ENCODE measurements at places on chromosomes 2 and 18.

GRCh38 chr18:50737127-50737526 is 82.7 kb downstream of the MRO start:
- DNase-seq: no peak

DNA sequence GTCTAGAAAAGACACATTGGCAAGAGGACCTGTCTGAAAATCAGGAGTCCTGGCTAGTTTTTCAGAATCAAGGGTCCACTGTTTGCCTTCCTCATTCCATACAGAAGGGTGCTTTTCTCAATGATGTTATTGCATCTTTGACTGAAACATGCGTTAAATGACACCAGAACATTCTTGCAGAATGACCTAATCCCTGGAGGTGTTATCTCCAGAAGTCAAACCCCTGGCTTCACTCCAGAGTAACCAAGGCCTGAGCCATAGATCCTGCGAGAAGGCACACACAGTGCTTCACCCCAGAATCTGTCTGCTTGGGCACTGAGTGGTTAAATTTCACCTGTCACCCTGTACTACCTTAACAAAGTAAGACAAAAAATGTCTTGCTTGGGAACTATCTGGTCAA is 1055.2 kb upstream of the FANCL start:
- no peak for DNase-seq

DNA sequence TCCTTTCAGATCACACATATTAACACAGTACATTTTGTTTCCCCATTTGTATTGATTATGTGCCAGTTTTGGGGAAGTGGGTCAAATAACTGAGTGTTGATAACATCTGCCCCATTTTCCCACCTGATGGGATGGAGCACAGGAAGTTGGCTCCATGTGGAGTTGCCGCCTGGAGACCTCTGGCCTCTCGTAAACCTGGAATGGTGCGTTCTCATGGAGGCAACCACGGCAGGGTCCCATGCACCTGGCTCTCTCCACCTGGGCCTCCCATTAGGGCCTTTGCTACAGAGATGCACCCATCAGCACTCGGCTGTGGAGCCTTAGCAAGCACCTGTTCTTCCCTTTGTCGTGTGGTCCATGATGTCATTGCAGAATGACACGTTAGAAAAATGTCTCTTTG is 130.6 kb downstream of the MBP start:
- DNase-seq: no peak

GRCh38 chr2:176652300-176653182 is 383.3 kb downstream of the MTX2 start:
- DNase-seq: no peak

DNA sequence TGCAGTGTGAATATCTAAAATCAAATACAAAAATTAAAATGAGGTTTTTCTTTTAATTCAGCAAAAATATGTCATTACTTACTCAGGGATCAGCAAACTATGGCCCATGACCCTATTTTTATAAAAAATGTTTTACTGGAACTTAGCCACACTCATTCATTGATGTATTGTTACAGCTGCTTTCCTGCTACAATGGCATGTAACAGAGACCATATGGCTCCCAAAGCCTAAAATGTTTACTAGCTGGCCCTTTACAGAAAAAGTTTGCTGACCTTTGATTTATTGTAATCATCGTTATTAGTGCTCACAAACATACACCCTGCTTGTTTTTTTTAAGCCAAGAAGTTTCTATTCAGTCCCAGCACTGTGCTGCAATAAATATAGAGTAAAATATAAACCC is 120.3 kb downstream of the PLA2R1 start:
- DNase-seq: no peak

DNA sequence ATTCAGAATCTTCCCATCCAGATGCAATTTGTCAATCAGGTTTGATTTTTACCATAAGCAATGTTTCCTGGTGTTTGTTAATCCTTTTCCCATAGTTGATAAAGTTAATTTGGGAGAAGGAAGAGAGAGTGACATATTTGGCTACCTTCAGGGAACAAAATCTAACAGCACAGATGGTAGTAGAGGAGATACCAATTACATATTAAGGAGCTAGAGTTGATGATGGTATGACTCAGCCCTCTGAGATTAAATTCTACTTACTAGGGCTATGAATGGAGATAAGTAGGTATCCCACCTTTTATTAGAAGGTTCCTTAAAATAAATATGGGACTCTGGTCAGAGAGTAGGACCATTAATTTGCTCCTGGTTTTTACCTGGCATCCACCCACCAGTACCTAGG is 139.7 kb downstream of the EHBP1 start:
- DNase-seq: no peak

GRCh38 chr2:230124757-230125431 is 56.2 kb upstream of the SLC16A14 start:
- no peak for DNase-seq

DNA sequence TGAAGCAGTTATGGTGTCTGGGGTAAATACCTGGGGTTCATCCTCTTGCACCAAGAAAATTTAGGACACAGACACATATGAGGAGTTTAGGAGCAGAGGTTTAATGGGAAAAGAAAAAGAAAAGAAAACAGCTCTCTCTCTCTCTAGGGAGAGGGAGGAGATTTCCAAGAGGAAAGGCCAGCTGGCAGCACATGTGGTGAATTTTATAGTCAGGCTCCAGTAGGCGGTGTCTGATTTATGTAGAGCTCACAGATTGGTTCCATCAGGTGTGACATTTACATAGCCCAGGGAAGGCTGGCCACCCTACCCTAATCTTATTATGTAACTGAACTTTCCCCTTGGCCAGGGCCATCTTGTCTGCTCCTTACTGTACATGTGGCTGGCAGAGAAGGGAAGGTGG is 297.5 kb upstream of the RGPD4 start:
- peak; percentile 74 for DNase-seq

DNA sequence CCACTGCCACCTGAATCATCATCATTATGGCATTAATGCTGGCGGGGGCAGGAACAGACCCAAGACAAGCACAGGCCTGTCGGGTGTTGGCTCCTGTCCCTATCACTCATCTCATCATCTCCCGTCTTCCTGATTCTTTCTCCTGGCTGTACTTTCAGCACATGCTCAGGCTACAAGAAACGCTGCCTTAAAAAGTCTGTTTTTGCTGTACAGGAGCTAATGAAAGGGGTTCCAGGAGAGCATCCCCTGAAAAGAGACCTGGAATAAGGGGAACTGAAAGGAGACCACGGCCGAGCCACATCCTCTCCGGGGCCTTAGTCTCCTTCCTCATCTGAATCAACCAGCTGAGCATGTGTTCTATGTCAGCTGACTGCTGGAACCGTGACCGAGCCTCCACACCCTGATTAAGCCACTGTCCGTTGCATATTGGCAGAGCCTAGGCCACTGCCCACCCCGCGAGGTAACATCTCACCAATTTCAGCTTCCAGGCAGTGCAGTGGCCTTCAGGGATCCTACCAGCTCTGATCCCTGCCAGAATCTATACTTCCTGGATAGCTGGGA is 62.6 kb downstream of the DNMT3A start:
- no peak for DNase-seq

- no peak for DNase-seq
Measured at GRCh38 chr2:54984476-54984875, 65.8 kb downstream of the RTN4 start.

GRCh38 chr2:226560325-226560724 is 239.3 kb downstream of the IRS1 start:
- DNase-seq: no peak

DNA sequence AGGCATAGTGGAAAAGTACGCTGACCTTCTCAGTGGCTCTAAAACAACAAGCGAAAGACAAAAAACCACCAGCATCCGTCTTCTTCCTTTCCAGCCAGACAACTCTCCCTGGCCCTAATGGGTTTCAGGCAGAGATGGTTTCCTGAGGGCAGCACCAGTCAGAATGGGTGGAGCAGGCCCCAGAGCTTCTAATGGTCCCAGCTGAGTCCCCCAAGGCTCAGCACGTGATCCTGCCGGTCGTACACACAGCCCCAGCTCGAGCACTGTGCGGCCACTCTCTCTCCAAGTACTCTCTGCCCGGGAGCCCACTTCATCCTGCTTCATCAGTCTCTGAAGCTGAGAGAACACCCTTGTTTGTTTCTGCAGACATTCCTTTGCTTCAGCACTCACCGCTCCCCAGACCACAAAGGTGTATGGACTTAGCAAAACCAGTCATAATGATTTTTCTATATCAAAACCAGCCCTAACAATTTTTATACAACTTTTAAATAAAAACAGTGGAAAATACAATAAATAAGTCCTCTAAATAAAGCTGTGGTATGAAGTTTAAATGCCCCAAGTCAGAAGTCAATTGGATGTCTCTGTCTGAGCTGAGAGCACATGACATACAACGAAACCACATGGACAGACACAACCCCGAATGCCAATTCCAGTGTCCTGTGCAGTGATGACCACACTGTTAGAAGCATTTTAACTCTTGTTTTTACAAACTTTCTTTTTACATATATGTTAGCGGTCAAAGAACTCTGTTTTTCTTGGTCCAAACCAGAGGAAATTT is 63.9 kb downstream of the PARD6G start:
- no peak for DNase-seq

Measured in left hindlimb (tissue), 1 donor.